ENCODE measurements at places on chromosomes 12 and 14.

DNA sequence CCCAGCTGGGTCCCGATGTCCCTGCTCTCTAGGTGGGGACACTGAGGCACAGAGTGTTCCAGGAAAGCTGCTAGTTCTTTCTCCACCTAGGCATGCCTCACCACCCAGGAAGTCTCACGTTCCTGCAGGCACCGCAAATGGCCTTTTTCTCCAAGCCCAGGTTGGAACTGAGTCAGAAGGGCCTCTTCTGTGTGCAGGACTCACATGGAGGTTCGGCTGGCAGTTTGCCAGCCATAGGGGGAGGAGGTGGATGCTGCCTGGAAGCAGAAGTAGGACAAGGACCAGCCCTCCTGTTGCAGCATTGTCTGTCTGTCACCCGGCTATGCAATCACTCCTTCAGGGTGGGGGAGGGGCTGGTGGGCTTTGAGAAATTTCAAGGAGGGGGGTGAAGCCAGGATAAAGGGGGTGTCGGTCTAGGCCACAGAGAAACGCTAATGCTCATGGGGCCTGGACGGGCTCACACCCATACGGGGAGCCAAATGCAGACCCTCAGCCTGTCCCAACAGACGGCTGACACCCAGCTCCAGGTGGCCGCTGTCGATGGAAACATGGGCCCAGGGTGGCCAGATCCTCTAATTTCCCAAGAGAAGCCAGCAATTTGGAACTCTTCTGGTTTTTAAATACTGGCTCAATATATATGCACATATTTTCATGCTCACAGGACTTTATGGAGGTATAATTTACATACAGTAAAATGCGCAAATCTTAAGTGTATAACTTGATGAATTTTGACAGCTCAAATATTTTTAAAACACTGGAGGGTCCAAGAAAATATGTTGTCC, 120.5 kb downstream of the PHETA1 start:
- peak; percentile 28 for DNase-seq

GRCh38 chr12:65510007-65510406, 231.5 kb downstream of the MSRB3 start:
- DNase-seq = no peak

- no peak for DNase-seq
Measured at GRCh38 chr12:54569072-54569471, 19.4 kb downstream of the PPP1R1A start.

DNA sequence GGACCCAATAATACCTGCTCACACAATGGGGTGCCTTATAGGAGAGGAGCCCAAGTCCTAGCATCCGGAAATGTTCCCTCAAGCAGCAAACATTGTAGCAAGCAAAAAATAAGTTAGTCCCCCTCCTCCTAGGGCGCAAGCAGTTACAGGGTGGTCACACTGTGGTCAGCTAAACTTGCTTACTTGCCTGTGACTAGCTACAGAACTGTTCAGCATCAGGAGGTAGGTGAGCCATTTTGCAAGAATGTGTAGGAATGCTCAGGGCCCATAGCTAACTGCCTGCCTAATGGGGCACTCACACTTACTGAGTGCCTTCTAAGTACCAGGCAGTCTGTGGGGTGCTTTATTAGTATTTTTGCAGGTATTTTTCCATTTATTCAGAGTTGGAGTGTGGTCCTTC, 154.6 kb upstream of the GRIN2B start:
- DNase-seq = no peak

- peak; percentile 98 for DNase-seq
Measured at GRCh38 chr14:23062002-23062401, 4.7 kb upstream of the CDH24 start.

- no peak for DNase-seq
Measured at GRCh38 chr12:49948866-49949845, 1.4 kb upstream of the AQP2 start.

DNA sequence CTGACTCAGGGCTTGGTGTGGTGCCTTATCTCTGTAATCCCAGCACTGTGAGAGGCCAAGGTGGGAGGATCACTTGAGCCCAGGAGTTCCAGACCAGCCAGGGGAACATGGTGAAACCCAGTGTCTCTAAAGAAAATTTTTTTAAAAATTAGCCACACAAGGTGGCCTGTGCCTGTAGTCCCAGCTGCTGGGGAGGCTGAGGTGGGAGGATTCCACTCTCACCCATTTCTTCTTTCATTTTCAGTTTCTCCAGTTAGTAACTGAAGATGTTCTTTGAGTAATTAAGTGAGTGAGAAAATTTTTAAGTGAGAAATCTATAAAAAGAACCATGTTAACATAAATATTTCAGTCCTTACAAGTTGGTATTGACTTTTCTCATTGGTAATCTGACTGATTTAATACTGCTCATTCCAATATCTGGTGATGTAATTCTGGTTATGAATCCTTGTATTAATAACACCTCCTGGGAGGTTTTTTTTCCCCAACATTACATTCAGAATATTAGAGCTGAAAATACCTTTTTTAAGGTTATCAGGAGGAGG, 6.1 kb downstream of the METTL3 start:
- no peak for DNase-seq

- DNase-seq = no peak
Measured at GRCh38 chr12:106442575-106442974, 85.0 kb downstream of the POLR3B start.

- no peak for DNase-seq
Measured at GRCh38 chr12:104427547-104427938, 29.2 kb upstream of the CHST11 start.

- no peak for DNase-seq
Measured at GRCh38 chr12:106455111-106455510, 97.6 kb downstream of the POLR3B start.

GRCh38 chr14:31307618-31308017, 100.0 kb upstream of the HECTD1 start:
- DNase-seq = no peak

GRCh38 chr14:91392623-91393303, 24.9 kb downstream of the CCDC88C start:
- no peak for DNase-seq

- DNase-seq = no peak
Measured at GRCh38 chr12:50402264-50403000, 1.7 kb downstream of the LARP4 start.

- DNase-seq = peak; percentile 51
Measured at GRCh38 chr14:70901269-70901668, 6.0 kb upstream of the PCNX1 start.

DNA sequence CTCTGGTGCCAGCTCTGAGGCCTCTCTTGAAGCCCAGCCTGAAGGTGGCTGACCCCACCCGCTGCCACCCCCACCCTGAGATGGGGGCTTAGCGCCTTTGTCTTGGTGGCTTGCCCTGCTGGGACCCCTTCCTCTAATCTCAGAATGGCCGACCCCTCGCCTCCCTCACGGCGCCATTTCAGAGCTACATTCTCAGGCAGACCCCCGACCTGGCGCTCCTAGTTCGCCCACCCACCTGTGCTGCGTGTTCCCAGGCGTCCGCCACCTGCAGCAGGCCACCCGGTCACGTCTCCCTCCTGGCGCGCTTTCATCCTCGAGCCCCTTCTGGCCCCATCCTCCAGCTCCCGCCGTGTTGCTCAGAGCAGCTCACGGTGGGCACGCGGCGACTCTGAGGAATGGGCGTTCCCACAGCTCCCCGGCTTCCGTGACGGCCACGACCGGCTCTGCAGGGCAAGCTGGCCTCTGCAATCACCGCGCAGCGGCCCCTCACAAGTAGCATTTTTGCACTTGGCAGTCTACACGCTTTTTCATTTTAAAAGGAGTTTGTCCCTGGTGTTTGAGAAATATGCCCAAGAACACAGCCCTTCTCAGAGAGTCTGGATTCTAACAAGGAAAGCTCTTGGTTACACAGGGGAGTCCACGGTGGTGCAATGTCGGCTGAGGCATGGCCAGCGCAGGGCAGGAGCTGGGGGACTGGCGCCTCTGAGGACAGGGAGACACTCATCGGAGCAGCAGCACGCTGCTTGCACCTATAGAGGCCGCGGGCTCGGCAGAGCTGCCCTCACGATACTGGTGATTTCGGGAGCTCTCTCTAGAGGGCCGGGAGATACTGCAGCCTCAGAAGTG, 105.7 kb upstream of the C14orf180 start:
- DNase-seq = no peak

GRCh38 chr14:57866199-57866705, 360 bp upstream of the SLC35F4 start:
- DNase-seq = no peak

- no peak for DNase-seq
Measured at GRCh38 chr12:49535921-49536525, 2.8 kb upstream of the KCNH3 start.

GRCh38 chr12:71556875-71557274, 106.8 kb downstream of the ZFC3H1 start:
- no peak for DNase-seq

- no peak for DNase-seq
Measured at GRCh38 chr14:103625356-103626095, 3.5 kb upstream of the KLC1 start.

- DNase-seq = no peak
Measured at GRCh38 chr14:96587823-96588385, 85.7 kb downstream of the PAPOLA start.
